Left cardiac atrium (tissue), 4 donors: ENCODE measurements at places on chromosomes 5 and 9.
A peak's percentile ranks its signal among the peaks of the same experiment; 100 is the strongest.

DNA sequence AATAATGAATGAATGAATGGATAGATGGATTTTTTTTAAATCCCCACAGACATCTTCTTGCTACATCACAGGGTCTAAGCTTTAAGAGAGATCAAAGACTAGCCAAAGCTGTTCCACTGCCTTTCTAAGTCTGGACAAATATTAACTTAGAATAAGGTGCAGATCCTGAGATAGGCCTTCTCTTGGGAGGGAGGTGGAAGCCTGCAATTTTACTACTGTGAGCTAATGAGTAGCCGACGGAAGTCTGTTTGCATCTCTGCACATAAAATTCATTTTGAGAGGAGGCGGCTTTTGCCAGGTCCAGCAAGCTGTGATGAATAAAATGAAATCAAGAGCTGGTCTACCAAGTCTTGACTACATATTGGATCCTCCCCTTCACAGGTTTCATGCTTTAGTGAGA is 484.9 kb downstream of the TMEM38B start:
- DNase-seq = no peak

DNA sequence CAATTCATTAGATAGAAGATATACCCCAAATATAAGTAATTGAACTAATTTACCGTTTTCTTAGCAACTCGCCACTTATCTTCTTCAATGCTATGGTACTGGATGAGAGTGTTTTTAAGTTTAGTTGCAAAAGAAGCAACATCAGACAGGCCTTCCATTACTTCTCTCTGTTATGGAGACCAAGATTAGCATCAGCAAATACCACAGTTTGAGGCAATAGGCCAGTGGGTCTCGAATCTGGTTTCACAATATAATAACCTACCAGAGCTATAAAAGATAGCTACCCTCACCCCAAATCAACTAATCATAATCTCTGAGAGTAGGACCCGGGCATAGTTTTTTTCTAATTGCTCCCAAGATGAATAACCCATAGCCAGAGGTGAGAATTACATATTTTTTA is 5.1 kb downstream of the STARD4 start:
- DNase-seq = no peak

DNA sequence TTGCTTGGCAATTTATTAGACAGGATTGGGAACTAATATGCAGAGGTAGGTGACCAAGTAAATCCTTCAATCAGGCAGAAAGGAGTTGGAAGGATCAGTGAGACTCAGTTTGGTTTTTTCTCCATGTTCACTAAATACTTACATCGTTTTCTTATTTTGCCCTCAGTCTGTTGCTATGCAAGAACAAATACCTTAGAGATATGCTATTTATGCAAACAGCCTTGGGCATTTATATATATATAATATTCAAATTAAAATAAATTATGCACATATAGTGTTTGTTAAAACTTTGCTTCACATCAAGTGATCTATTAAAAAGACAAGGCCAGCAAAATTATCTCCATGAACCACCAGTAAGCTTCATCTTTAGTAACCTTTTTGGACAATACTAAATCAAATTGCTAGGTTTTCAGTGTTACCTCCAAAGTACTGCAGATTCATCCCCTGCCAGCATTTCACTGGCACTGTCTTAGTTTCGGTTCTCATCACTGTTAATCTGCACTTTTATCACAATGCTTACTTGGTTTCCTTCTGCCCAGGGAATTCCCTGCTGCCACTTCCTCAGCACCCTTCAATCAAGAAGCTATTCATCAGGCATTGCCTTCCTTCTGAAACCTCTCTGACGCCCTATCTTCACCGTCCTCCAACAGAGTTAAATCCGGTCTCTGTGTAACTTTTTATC is 26.0 kb upstream of the LIFR start:
- no peak for DNase-seq

DNA sequence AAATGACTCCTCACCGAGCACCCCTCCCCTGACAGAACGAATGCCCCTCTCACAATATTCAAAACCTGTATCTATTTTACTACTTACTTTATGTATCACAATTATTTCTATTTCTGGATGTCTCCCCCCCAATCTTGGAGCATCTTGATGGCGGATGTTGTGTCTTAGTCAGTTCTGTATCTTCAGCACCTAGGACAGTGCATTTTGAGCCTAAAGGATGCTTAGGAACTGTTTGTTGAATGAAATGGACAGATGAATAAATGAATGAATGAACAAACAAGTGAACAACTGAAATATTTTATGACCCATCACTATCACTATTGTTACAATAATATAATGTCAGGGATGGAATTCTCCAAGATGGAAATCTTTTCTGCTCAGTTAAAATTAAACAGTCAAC is 295.7 kb downstream of the DNAH5 start:
- no peak for DNase-seq

- no peak for DNase-seq
Measured at GRCh38 chr5:72847439-72847838, 31.0 kb downstream of the TNPO1 start.

- DNase-seq = no peak
Measured at GRCh38 chr9:88835038-88835466, 156.2 kb upstream of the S1PR3 start.

DNA sequence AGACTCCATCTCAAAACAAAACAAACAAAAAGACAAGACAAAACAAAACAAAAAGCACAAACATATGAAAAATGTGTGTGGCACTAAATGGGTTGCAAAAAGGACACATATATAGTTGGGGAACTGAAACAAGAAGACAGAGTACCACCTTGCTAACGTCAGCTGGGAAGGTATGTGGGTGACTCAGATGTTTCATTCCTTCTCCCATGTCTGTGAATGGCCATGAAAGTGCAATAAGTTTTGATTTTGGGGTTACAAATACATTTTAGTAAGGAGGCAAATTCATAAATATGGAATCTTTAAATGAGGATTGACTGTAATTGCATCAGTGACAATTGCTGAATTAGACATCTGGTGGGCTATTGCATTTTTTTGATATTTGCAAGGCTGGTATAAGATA is 81.6 kb upstream of the KLF4 start:
- no peak for DNase-seq

GRCh38 chr5:174734571-174735497 is 10.5 kb downstream of the MSX2 start:
- no peak for DNase-seq

GRCh38 chr9:126131066-126132010 is 195.3 kb upstream of the MVB12B start:
- DNase-seq = no peak

GRCh38 chr5:44945743-44946142 is 137.0 kb downstream of the MRPS30 start:
- no peak for DNase-seq

- peak; percentile 45 for DNase-seq
Measured at GRCh38 chr9:16309469-16310271, 560.8 kb downstream of the BNC2 start.

- no peak for DNase-seq
Measured at GRCh38 chr5:170471551-170472178, 32.2 kb upstream of the KCNIP1 start.

DNA sequence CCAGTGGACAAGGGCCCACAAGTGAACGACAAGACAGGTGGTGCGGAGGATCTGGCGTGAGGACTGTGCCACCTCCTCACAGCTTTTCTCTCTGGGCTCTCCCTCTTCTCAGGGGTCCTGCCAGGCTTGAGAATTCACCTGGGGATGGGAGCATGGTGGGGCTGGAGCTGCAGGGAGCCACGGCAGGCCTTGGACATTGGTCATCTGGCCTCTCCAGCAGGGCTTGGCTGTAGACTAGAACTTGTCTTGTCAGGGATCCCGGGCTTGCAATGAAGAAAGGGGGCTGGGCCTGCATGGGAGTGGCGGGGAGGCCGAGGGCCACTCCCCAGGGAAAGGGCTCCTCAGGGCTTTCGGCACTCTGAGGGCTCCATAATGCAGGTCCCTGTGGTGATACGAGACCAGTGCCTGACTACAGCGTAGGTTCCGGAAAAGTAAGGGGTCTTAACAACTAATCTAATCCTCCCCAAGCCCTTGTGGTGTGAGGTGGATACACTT is 126.7 kb downstream of the MACROH2A1 start:
- DNase-seq = no peak

DNA sequence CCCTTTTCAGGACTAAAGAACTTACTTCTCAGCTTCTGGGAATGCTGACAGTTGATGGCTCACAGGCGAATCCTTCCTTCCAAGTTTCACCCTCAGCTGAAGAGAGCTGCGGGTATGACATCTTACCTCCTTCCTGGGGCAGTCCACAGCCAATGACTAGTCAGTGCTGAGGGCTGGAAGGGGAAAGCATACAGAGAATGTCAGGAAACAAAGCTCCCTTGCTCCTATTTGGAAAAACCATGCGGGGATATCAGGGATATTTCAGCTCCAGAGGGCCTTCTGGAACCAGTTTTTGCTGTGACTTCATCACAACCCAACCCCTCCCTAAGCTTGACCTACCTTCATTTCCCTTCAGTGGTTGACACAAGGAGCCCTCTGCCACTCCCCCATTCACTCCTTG is 15.7 kb downstream of the FTMT start:
- no peak for DNase-seq

DNA sequence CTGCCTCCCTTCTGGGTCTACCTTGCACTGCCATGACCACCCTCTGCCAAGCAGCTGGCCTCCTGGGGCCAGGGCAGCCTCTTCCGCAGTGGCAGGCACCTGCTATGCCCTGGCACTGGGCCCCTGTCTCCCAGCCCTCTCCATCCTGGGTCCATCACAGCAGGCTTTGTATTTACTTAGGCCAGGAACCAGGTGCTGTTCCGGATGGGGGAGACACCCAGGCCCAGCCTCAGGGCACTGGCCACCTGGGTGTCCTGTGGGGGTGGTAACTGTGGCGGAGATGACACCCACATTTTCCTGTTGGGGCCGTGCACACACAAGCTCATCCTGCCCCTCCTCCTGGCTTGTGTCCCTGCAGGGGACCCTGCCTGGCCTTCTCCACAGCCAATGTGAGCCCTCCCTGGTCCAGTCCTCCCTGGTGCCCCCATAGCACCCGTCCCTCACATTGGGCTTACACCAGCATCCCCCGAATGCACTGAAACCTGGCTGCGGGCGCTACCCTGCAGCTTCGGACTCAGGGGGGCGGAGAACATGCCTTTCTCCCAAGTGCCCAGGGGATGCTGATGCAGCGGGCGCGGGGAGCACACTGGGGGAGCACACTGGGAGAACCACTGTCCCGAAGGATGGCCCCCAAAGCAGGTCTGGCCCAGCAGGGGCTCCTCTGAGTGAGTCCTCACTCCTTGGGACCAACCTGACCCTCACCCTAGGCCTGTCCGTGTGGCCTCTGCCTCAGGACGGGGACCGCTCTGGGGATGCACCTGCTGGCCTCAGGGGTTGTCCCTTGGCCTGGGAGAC is 17.9 kb downstream of the FAM163B start:
- no peak for DNase-seq

DNA sequence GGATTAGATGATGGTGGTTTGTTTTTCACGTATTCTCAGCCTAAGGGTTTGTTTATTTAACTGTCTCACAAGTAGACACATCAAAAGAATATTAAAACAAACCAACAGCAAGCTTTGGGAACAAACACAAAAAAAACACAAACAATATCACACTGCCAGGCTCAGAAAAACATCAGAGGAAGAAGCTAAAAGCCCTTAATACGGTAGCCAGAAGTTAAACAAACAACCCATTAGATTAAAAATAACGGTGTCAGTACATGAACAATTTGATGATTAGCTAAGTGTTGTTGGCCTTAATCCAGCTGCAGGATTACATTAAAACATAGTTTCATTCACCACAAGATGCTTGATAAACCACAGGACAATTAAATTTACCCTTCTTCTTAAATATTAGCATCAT is 15.9 kb upstream of the DMRT2 start:
- DNase-seq = no peak

GRCh38 chr5:54651482-54652076 is 134.0 kb downstream of the SNX18 start:
- DNase-seq = peak; percentile 83

DNA sequence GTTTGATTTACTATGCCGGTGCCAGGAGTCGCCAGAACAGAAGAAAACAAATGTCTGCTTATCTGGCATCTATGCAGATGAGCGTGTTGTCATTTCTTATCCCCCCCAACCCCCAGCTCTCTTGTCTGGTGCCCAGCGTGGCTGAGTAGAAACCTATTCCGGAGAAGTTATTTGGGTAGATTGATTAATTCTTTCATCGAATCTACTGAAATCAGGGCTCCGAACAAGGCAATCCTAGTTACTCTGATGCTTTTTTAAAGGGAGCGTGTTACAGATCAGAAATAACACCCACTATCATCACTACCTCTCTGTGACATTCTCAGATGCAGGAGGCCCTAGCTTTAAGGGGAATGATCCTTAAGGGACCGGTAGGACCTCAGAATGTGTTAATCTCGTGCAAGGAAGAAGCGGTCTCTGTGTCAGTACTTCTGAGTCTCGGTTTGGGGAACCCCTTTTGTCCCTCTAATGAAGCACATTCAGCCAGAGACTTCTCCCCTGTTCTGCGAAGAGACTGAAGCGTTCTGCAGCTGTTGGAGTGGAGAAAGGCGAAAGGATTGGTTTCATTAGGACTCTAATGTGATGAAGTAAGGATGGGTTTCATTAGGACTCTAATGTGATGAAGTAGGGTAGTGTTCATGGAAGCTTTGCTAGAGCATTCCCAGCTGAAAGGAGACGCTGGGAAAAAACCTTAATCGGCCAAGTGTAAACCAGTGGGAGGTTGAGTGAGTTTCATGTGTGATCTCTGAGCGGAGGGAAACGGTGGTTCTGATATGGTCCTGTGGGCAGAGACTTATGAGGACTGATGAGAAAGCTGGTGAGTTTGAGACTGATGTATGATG is 1.5 kb downstream of the PIP5K1B start:
- no peak for DNase-seq

- no peak for DNase-seq
Measured at GRCh38 chr5:42855811-42856210, 44.1 kb upstream of the SELENOP start.

GRCh38 chr9:109139851-109140250 is 20.1 kb upstream of the TMEM245 start:
- no peak for DNase-seq

DNA sequence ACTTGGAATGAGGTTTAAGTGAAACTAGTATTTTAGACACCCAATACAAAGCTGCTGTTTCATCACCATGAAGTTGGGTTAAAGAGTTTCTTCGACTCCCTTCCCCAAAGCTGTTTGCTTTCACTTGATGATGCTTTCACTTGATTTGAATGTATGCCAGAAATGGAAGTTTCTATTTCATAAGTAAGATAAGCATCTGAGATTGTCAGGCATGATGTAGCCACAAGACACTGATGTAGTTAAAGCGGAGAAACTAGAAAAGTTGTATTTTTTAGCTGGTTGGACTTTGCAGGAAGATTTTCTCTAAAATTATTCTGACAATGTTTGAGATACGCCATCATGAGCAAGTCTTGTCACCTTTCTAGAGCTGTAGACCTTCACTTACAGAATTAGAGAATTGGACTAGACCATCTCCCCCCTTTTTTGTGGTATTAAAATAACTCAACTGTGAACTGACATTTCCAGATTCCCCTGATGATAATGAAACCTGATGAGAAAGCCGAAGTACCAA is 20.0 kb downstream of the MOCS2 start:
- DNase-seq = no peak

GRCh38 chr9:137411645-137412380 is 11.1 kb downstream of the EXD3 start:
- DNase-seq = peak; percentile 85

DNA sequence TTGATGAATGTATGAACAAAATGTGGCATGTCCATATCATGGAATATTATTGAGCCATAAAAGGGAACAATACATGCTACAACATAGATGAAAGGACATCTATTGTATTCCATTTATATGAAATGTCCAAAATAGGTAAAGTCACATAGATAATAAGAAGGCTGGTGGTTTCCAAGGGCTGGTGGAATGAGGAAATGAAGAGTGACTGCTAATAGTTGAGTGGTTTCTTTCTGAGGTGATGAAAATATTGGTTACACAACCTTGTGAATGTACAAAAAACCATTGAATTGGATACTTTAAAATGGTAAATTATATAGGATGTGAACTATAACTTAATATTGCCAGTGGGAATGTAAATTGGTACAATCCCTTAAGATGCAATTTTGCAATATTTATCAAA is 5.2 kb downstream of the ARSB start:
- no peak for DNase-seq
